ENCODE measurements at places on chromosomes 5 and 9.

GRCh38 chr5:59040024-59040803, 457.3 kb downstream of the RAB3C start:
- no peak for DNase-seq

DNA sequence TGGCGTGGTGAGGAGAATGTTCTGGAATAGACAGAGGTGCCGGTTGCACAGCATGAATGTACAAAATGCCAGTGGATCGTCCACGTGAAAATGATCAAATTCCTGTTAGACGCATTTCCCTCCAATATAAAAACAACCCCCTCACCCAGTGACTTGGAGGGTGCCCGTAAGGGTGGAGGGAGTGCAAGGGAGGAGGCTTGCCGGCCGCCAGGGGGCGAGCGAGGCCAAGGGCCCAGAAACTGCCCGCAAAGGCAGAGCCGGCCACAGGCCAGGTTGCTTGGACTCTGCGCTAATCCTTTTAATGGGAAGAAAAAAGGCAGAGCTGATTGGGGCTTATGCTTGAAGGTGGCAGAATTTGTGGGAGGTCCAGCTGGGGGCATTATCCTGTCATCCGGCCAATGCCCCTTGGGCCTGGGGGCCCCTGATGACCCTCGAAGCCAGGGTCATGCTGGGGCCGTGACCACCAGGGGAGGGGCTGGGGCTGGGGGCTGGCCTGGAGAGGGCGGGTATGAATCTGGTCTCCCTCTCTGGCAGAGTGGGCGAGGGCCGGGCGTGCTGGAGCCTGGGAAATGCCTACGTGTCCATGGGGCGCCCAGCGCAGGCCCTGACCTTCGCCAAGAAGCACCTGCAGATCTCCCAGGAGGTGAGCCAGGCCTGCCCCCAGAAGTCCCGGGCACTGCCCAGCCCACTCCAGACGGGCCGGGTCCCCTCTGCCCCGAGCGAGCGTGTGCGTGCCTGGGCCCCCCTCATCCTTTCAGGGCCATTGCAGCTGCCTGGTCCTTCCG, 12.0 kb downstream of the GPSM1 start:
- no peak for DNase-seq

DNA sequence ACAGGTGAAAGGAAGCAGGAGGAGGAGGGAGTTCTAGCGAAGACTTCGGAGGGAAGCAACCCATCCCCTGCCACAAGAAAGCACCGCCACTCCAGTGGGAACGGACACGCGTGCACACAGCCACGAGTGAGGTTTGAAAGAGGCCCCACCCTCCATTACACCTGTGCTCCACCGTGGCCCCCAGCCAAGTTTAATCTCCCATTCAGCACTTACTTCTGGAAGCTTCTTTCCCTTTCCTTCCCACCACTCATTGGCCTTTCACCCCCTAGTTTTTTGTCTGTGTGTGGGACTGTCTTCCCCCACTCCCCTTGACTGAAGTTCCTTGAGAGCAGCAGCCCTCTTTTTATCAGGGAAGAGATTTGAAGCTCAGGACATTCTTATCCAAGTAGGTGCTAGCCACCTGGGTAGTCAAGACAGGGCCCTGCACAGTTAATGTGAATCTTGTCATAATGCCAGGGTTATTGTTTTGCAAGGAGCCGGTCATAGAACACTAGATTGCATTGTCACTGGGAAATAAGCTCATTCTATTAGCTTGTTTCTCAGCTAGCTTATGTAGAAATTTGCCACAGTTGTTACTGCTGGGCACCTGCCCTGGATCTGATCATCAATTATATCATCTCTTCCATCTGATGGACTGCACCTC, 256.0 kb downstream of the DOCK8 start:
- DNase-seq = no peak

DNA sequence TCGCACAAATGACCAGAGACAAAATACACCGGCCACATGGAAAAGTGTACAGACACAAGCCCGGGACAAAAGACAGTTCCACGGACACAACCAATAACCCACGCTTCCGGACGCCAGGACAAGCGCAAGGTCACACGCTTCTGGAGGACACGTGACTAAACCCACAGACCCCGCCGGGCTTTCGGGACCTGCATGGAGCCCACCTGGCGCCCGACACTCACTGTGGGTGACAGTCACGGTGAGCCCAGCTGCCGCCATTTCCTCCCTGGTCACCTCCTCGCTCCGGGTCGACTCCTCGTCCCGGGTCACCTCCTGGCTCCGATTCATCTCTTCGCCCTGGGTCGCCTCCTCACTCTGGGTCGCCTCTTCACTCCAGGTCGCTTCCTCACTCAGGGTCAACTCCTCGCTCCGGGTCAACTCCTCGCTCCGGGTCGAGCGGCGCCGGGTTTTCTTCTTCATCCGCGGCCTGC, 470 bp downstream of the BAG1 start:
- DNase-seq = no peak

DNA sequence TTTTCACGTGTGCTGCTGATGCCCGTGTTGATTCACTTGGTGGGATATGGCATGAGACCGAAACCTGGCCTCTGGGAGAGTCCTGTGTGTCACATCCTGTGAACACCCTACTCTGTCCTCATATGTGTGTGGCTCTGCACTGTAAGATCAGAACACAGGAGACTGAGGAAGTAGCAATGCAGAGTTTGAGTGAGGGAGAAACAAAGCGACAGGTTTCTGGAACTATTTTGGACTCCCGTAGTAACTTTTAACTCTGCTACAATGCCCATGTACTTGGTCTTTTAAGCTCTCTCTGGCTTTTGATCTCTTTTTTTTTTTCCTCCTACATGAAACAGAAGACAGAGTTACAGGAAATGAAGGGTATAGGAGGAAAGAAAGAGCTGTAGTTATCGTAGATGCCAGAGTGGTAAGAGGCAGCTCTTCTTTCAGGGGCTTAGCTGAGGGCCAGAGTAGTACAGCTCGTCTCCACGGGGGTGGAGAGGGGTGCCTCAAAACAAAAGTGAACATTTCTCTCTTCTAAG, 26.6 kb downstream of the GRAMD2B start:
- peak; percentile 20 for DNase-seq

Data from stimulated activated CD8-positive, alpha-beta memory T cell treated with anti-CD3 and anti-CD28 coated beads, Interleukin-2, amount 100 ng/mL, for 1 hour (primary cell).